ENCODE measurements at places on chromosomes 3 and 15.

- ATAC-seq: no peak
Observed at GRCh38 chr3:178804606-178805005, 267.0 kb downstream of the ZMAT3 start.

DNA sequence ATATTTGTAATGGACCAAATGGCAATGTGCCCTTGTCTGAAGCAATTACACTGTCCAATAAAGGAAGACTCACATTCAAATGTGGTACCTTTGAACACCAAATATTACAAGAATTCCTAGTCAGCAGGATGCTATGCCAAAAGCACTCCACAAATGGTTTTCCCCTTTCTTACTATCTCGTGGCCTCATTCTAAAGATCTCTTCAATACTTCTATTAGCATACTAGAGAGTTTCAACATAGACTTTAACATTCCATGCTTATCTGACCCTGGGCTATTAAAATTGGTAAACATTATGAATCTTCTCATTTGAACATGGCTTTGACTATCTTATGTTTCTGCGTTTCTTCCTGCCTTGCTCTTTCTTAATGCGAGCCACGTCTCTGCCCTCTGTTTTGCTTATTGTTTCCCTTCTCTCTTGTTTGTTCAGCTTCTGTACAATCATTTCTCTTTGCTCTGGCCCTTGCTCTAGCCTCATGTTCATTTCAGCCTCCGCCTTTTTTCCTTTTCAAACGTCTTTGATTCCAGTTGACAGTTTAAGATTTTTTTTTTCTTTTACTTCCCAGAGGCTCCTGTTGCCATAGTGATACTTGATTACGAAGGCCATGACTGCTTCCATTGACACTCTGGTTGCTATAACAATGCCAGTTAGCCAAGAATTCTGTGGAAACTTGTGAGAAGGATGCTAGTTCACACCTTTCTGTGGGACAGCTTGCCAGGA is 49.5 kb upstream of the SLC9A9 start:
- no peak for ATAC-seq

DNA sequence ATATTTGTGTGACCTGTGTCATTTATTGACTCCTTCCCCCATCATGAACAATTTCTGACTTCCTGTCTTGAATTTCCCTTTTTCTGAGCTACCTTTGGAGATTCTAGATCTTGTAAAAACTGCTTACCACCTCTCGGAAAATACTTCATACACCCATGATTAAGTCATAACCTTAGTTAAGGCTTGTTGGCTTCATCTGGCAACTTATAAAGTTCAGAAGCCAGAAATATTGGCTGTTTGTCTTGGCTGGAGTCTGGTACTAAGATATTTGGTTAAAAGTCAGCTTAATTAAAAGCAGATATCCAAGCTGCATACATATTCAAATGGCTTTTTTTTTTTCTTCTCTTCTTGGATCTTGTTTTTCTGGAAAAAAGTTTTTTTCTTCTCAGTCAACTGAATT is 37.3 kb upstream of the B3GALNT1 start:
- no peak for ATAC-seq

DNA sequence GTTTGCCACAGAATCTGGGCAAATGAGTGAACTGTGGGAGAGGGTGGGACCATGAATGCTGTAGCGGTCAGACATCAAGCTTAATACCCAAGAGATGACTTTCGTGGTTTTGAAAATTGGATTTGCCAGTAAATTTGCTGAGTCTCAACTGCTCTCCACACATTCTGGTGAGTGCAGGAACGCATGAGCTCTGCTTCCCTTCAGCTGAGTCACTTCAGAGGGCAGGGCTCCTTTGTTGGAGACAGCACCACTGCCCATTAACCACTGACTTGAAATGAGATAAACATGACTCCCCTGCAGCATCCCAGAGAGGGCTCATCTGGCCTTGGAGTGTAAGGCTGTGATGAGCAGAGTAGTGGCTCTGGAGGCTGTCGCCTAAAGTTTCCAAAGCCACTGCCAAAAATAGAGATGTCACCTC is 22.6 kb downstream of the RARRES1 start:
- ATAC-seq: no peak

- peak; percentile 60 for ATAC-seq
Observed at GRCh38 chr3:127691489-127691888, 18.7 kb downstream of the ABTB1 start.

- ATAC-seq: no peak
Observed at GRCh38 chr3:71229905-71230657, 353.4 kb downstream of the FOXP1 start.

Measured in stimulated activated memory B cell treated with anti-CD40 and anti-IgM and Interleukin-4, amounts not matched to agents 10 μg/mL and 1 μg/mL and 100 μg/mL, for 72 hours (primary cell).